Activated CD4-positive, alpha-beta T cell treated with anti-CD3 and anti-CD28 coated beads, Interleukin-2, amount 10 ng/mL, durations not matched to agents 7 days and 5 days (primary cell): ENCODE measurements at places on chromosomes 3 and 15.

GRCh38 chr3:16406579-16406978, 106.9 kb downstream of the RFTN1 start:
- DNase-seq, result no peak

- DNase-seq, result no peak
These were observed 644 bp upstream of the MASP1 start for GRCh38 chr3:187292181-187292580.

DNA sequence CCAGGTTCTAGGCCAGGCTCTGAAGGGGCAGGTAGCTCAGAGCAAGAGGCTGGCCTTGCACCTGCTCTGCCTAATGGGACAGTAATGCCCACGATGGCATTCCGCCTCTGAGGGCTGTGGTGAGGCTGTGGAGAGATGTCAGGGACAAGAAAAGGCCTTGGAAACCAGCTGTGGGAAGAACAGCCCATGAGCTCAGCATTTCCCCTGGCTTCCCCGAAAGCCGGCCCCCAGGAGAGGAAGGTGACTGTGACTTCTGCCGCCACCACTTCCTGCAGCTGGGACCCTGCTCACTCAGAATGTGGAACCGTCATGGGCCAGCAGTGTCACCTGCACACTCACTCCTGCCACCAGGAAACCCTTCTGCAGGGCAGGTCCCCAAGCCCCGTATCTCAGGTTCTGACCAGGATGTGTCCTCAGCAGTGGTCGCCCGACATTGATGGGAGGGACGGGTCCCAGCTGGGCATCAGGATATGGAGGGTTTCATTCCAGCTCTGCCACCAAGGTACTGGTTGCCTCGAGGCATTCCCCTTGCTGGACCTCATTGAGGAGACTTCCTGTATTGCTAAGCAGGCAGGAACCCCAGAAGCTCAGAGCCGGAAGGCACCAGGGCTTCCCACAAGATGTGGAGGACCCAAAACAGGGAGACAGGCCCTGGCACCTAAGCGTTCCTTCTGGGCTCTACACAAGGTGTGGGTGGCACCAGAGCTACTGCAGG, 30.7 kb downstream of the SEMA7A start:
- peak; percentile 72 for DNase-seq

DNA sequence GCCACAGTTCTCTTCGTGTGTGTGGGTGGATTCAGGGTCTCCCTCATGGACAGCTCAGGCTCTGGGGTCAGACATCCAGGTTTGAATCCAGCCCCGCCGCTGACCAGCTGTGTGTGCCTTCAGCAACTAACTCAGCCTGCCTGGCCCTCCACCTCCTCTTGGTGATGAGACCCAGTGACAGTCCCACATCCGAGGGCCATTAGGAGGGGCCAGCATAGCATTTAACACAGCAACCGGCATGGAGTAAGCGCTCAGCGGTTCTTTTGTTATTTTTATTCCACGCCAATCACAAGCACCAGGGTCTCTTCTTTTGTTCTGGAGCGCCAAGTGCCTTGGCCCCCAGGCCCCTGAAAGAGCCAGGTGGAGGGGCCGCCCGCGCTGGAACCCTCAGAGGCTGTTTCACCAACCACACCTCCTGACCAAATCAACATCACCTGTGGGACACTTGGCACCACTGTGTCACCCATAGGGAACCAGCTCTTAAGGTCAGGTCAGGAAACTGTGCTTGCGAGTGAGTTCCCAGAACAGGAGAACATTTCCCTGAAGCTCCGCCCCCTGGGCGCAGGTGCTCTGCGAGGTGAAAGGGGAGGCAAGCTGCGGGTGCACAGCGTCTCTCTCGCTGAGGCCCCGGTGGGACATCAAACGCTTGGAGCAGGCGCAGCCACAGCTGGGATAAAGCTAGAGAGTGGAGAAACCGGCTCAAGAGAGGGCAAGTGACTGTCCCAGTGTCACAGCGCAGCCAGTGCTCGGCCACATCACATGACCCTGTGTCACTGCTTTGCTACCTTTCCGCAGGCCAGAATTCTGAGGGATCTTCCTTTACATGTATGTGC, 311.3 kb downstream of the UACA start:
- DNase-seq, result peak; percentile 59

DNA sequence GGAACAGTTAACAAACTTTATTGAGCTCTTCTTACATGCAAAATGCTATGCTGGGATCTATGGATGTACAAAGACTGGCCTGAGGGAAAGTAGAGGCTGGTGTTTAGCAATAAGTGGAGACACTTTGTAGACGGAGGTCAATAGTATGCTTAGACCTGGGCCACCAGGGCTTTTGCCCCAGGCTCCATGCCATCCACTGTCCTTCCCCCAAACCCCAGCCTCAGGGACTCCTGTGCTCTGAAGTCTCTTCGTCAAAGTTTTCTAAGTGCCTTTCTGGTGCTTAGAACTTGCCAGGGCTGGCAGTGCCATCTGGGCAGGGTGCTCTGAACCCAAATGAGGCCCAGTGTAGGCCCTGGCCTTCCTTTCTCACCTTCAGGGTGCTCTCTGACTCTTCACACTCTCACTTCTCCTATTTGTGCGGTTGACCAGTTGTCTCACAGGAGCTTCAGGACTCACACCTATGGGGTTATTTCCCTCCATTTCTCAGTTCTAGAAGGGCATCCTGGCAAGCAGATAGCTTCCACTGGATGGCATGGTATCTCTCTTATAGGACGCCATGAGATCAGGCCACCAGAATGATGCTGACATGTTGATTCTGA, 21.8 kb upstream of the KCNAB1 start:
- DNase-seq, result no peak

GRCh38 chr15:72970933-72971760, 81.1 kb upstream of the NEO1 start:
- DNase-seq, result no peak

DNA sequence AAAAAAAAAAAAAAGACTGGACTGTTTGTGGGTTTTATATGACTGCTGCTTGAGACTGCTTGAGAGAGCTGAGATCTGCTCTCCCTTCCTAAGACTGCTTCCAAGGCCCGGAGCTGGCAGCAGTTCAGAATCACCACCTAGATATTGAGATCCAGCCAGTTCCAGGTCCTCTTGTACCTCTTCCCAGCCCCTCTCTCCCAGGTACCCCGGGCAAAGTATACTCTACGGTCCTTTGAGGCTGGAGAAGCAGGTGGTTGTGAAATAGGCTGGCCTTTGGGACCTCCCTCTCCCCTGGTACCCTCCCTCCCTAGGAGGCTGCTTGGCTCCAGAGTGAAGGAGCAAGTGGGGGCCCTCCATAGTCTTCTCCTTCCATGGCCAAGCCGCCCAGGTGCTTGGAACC, 12.6 kb upstream of the BAHD1 start:
- no peak for DNase-seq

DNA sequence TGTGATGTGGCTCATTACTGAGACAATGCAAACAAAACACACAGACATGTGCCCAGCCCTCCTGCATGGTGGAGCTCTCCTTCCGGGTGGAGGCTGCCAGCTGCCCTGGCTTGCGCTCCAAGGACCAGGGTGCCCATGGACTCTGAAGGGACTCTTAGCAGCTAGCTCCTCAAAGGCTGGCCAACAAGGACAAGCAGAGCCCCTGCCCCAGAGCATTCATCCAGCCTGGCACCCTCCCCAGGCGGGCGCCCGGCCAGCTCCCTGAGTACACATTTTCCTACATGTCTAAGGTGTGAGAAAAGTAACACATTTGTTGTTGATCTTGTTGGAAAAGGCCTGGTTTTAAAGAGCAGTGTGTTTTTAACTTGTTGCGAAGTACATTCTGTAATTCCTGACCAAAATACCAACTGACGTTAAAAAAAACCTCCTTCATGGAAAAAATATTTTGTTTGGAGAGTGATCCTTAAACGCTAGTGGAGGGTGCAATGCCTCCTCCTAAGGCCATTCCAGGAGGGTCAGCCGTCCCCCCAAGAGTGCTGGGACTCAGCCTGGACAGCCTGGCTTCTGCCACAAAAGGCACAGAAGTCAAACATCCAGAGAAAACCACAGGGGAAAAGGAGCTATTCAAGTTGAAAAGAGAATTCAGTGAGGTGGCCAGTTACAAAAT, 86.9 kb downstream of the KLF15 start:
- no peak for DNase-seq

- DNase-seq, result no peak
These were observed 71.4 kb downstream of the SMAD3 start for GRCh38 chr15:67136802-67137201.

DNA sequence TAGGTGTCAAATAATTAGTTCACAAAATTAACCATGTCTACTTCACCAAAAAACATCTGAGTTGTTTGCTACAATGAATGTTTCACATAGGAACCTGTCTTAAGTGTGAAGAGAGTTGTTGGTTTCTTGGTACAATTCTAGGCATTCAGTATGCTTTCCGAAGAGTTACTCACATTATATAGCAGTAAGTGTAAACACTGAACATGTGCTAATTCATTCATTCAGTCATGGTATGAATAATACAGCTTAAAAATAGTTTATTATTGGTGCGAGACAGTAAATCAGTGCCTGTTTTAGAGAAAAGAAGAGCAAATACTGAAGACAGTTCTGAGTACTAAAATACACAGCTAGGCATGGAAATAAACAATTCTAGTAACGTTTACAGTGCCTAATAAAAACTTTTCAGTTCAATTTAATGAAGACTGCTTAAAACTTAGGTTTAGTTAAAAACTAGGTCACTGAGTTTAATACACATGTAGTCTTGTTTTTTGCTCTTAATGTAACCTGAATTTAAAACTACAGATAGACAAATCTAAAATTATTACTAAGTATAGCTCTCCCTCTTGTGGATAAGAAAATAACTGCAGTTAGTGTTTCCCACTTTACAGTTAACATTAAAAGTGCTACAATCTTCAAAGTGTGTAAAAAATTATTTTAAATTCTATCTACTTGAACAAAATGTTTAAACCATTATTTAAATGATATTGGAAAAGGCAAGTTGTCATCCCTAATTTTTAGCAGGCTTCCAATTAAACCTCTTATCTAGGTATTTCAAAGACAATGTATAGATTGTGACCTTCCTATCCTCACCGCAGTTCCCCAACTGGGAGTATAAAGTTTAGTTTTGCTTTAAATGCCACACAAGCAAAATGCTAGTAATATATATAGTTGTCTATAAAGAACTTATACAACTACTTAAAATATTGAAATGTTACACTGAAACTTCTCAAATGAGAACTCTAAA, 20.1 kb upstream of the ZCWPW2 start:
- no peak for DNase-seq
